ENCODE measurements at places on chromosomes 3 and 15.

DNA sequence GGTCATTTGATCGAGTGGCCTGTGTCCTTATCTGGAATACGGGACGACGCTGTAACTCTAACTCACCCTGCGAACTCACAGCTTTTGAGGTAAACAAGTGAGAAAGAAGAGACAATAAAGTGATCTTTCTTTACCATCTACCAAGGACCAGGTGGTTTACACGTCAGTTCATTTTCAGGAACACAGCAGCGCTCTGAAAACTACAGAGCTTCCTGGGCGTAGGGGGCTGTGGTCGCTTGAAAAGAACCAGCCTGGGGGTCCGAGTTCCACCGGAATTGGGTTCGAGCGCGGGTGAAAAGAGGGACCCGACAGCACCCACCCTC, 357 bp downstream of the KIAA1143 start:
- no peak for DNase-seq

GRCh38 chr3:132164469-132165092, 129.8 kb upstream of the CPNE4 start:
- no peak for DNase-seq

GRCh38 chr15:40543631-40544294, 21.1 kb downstream of the CCDC32 start:
- no peak for DNase-seq

DNA sequence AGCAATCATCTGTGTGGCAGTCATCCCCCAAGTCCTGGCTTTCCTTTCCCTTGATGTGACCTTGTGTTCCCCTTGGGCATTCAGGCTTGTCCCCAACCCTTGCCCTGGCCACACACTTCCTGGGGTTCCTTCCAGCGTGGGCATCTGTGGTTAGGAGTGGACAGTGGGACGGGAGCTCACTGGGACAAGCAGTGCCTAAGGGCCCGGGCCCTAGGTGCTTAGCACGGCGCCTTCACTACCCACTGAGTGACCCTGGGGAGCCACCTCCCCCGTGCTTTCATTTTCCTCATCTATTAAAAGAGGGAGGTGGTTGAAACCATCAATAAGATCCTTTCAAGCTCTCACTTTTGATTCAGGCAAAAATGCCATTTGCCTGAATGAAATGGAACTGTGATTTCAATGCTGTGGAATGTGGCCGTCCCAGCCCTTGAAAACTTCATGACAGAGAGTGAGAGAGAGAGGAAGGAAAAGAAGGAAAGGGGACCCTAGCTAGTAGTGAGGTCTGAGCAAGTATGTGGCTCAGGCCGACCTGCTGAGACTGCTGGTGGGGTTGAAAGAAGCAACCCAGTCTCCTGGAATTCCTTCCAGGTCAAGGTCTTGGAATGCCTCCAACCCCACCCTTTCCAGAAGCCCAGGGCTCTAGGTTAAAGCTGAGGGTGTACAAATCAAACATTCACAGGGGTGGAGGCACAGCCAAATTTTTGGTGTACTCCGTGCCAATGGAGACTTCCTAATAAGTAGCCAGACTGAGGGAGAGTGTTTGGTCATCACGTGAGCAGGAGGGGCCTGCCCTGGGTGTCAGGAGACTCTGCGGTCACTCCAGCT, 302.9 kb downstream of the TLE3 start:
- no peak for DNase-seq

DNA sequence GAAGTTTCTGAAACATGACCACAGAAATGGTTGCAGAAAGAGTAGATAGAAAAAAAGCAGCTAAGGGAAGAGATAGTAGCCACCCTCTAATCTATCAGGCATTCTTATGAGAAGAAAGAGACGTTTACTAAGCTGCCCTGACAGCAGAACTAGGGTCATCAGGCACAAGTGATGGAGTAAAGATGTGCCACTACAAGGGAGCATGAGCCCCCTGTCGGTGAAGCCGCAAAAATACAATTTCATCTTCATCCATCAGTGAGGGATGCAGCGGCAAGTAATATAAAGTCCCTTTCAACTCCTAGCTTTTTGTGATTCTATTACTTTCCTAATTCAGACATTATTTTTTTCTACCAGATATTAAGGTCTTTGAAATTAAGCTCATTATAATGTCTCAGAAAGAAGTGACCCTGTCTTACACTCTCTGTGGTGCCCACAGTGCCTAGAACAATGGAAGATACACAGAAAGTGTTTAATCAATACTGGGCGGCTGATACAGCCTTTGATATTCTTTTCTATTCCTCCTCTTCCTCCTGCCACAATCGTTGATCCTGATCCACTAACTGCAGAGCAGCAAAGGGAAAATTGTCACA, 651.6 kb downstream of the NTRK3 start:
- DNase-seq: no peak

GRCh38 chr3:127390365-127391025, 102.6 kb upstream of the PRR20G start:
- DNase-seq: no peak

- no peak for DNase-seq
Observed at GRCh38 chr15:73794443-73795133, 41.4 kb upstream of the INSYN1 start.

- DNase-seq: no peak
Observed at GRCh38 chr3:11145888-11146287, 8.4 kb upstream of the HRH1 start.

DNA sequence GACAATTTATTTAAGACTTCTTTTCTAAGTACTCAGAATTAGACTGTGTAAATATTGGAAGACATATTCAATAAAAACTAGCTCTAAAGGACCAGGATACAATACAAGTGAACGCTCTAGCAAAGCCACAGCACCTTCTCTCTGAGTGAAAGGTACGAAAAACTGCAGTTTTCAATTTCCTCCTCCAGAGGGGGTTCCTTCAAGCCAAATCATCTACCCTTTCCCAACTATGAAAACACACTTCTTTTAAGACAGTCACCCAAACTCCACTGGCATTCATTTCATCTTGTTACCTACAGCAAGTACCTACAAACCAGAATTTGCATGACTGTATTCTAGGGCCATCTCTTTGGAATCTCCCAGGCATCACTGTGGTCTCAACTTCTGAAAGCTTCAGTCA, 165.8 kb downstream of the ERC2 start:
- no peak for DNase-seq

GRCh38 chr3:126266291-126266840, 86.0 kb upstream of the ALDH1L1 start:
- peak; percentile 23 for DNase-seq

DNA sequence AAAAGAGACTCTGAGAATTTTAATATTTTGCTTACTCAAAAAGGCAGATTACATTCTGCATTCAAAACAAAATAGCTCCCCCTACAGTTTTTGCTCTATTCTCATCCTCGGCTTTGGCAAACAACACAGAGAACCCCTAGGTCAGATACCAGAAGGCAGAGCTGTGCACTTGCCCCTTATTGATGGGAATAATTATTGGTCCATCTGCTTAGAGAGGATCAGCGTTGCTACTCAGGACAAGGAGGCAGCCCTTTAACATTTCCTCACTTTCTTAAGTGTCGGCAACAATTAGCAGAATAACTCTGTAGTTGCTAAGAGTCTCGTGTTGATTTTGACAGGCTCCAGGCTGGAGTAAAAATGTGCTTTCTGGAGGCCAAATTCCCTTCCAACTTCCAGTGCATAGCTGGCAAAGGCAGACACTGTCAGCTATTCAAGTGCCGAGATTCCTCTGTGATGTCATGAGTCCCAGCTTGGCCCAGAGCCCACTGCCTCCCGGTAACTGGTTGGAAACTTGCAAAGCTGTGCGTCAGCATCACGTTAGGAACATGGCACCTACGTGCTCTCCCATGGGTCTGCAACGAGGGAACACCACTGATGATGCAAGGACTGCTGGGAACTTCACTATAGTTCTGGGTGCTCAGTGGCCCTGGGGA, 482.7 kb upstream of the ADAMTS9 start:
- DNase-seq: no peak

DNA sequence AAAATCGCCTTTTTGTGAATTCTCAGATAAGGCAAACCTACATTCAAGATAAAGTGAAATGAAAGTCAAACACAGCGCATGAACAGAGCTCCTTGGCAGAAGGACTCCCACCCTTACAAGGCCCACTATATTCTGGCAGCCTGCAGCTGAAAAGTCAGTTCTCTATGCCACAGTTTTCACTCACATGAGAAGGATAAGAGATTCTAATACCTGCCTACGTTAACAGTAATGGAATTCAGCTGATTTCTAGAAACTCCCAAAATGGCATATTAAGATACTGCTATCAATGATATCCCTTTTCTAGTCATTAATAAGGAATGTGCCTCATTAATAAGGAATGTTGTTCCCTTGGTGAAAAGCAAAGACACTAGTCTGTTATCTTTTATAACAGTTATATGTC, 27.0 kb downstream of the SLC30A4 start:
- DNase-seq: no peak

GRCh38 chr15:78063217-78063616, 14.3 kb downstream of the TBC1D2B start:
- no peak for DNase-seq

GRCh38 chr15:58109419-58109818, 28.8 kb upstream of the AQP9 start:
- no peak for DNase-seq

DNA sequence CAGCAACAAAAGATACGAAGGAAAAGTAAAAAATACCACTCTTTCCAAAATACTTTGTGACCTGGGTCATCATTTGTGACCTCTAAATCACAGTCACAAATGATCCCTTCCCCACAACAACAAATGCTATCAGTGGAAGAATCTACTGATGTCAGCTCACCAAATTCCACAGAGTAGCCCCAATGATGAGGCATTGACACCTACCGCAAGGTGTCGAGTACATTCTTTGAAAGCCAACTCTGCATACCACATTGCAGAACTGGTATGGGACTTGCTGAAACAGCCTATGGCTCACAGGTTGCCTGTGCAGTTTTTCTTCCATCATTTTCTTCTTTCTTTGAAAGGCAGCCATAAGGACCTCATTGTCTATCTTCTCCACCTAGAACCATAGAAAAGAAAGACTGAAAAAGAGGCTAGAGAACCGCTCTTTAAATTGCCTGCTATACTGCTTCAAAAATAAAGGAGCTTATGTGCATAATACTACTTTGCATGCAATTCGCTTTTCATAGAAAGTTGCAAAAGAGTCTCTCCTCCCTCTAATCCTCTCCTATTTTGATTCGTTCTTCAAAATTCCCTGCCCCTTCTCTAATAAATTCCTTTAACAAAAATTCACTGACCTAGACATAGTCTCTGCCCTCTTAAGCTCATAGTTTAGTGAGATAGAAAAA, 21.4 kb upstream of the KPNA1 start:
- DNase-seq: no peak

DNA sequence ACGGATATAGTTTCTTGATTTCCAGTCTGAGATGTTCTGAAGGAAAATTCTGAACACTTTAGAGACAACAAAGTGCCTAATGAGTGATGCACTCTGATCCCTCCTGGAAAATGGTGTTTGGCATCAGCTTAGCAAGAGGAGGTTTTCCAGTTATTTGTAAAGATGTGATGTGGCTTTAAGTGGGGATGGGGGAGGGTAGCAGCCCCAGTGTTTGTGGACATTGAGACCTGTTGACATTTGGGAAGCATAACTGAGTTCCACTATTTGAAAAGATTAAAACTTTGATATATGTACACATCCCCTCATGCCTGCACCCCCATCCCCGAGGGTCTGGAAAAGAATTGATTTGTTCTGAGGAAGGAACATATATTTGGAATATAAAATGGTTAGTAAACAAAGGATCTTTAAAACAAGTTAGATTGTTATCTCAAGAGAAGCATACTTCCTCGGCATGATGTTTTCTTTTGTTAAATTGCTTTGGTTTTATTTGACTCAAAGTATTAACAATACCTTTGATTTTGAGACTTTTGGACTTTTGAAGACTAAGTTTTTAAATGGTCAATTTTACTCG, 6.5 kb downstream of the IGF1R start:
- no peak for DNase-seq

GRCh38 chr3:197010556-197011351, 18.9 kb downstream of the MELTF start:
- DNase-seq: no peak

DNA sequence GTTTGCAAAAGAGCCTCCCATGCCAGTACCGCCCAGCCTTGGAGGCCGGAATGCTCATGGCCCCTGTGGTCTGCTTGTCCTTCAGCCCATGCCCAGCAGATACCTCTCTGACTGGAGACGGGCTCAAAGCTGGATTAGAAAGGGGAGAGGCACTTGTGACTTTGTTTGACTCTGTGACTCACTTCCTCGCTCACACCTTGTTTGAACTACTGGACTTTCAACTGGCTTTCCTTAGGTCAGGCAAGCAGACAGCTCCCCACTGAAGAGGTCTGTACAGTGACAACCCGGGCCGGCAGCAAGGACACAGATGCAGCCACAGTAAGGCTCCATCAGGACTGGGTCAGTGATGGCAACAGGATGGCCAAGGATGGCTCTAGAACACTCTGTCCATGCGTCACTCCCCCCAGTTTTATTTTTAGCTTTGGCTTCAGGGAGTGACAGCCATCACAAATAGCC, 98.6 kb upstream of the ABHD17C start:
- DNase-seq: no peak

DNA sequence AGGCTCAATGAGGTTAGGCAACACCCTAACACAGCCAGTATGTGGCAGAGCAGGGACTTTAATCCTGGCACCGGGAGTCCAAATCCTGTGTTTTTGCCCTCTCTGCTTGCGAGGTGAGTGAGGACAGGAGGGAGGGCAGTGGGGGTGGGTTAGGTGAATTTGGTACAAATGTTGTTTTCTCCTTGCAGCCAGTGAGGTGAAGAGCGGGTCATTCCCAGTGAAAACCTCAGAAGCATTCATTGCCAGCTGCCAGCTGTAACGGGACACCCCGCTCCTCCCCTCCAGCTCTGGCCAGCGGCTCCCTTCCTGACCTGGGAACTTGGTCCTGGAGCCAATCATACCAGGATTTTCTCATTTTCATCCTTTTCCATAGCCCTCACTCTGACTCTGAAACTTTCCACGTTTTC, 45.7 kb upstream of the RAB6B start:
- DNase-seq: no peak

DNA sequence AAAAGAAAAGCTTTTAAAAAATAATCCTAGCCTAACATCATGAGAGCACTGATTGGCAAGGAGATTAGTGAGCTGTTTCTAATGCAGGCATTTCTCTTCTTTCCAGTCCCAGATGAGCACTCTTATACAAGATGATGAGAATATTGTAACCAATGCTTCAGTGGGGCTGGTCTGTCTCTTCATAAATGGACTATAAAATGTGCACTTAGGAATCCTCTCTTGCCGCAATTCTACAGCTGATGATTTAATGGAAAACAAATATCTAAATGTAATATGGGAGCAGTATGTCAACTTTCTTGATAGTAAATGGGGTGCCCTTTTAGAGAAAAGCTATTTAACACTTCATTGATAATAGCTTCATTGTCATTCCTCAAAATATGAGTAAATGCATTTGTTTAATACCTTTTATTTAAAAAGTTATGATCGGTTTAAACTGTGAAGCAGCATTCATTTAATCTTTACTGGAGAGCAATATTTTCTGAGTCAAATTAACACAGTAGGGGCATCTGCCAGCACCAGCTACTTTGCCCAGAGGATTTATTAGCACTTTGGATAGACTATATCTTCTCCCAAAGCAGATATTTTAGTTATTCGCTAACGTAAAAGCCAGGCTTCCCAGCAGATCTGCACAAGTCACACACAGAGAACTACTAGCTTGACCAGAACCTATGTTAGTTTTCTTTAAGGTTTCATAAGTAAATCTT, 985.9 kb downstream of the DIPK2A start:
- no peak for DNase-seq
